Omental fat pad (tissue), 4 donors: ENCODE measurements at places on chromosomes 1 and 21. TPM values are rescaled to one million over a fixed set of nuclear protein-coding genes. Genes with fewer than 3 reads are reported as not detected.

The SIM2 gene
- total RNA-seq: not detected

DNA sequence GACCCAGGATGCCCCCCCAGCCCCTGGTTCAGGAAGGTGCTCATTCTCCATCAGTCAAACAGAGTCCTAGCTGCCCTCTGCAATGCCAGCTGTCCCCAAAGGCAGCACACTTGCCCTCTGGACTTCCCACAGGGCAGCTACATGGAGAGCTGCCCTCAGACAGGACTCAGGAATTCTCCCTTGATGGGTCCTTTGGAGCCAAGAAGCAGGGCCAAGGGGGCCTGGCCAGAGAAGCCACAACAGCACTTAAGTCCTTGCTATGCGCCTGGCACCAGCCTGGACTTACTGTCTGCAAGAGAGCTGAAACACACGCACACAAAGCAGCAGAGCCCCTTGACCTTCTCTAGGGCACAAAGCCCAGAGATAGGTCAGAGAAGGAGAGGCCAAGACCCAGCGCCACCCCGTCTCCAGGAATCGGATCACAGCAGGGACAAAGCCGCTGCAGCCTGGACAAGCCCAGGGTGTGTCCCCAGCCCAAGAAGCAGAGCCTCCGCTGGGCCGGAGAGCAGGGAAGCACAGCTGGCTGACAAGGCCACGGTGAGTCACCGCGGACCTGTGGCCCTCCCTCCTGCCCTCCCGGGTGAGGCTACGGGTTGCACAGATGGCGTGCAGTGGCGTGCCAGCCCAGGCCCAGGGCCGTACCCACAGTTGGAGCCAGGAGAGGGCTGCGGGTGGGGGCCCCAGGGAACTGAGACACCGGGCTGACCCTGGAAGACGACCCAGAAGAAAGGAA is 1.7 kb downstream of the WNT9A start:
- DNase-seq: no peak

The CA6 gene
- not detected for total RNA-seq

The C1orf105 gene
- not detected for total RNA-seq

DNA sequence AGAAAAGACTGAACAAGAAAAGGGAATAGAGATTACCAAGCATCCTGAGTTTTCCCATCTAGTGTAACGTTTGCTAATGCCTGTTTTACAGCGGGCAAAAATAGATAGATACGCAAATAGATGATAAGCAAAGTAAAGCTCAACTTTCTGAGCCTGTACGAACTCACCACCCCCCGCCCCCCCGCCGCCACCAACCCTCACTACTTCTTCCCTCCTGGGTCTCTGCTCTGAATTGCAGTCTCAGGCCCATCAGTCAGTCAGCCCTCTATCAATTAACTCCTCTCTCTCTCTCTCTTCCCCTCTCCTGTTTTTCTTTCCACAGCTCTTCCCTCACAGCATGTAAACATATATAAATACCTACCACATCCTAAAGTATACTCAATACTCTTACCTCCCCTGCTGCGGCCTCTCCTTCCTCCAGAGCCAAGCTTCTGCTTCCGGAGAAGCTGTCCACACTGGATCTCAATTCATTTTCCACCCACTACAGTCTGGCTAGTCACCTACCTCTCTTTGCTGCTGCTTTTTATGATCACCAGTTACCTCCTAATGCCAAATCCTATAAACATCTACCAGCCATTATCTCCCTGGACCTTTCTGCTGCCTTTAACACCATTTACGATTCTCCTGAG is 64.6 kb downstream of the CAPN2 start:
- no peak for DNase-seq
